NCI-H2107 (cell line): ENCODE measurements at places on chromosomes 7 and 10.

GRCh38 chr7:94451187-94451586 is 56.5 kb downstream of the COL1A2 start:
- no peak for DNase-seq

DNA sequence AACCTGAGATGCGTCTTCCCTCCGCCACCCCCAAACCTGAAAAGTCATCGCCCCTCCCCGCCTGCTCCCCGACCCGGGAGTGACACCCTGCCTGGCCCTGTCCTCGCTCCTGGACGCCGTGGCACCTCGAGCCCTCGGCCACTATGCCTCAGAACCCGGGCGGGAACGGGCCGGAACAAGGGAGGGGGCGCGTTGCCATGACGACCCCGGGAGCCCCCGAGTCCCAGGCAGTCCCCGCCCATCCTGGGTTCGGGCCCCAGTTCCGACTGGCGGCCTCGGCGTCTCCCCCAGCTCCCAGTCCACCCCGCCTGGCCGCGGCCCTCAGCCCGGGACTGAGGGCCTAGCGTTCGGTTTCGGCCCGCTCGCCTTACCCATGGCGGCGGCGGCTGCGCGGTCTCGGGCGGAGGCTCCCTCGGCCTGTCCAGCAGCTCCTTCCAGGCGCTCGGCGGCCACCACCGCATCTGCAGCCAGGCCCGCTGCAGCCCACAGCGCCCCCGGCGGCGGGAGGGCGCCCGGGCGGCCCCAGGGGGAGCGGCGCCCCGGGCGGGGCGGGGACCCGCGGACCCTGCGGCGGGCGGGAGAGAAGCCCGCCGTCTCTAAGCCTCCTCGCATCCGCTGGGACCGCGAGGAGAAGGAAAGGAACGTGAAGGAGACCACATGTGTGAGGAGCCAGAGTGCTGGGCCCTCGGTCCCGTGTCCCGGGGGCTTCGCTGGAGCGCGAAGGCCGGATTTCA is at the start of gene RUFY2:
Gene RUFY2 (minus strand): TSS at position 463 of the 734 bp plus-strand sequence. CDS start 88 bp downstream, at position 375.
- DNase-seq: peak; percentile 26

DNA sequence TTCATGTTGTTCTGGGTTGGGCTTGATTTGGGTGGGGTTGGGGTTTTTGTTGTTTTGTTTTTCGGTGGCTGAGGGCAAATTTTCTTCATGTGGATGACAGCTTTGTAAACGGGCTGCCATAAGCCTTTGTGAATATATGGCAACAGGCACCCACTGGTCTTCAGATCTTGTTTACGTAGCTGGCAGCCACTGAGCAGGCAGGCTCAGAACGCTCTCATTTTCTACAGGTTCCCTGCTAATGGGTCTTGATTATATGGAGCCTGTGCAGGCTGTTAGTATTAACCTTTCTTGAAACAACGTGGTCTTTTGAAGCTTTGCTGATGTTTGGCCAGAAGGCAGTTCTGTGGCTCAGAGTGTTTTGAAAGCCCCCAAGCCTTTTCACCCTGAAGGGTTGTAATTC is 199.7 kb downstream of the TNS3 start:
- DNase-seq: no peak

GRCh38 chr10:21144047-21144446 is 246.9 kb upstream of the NEBL start:
- no peak for DNase-seq

DNA sequence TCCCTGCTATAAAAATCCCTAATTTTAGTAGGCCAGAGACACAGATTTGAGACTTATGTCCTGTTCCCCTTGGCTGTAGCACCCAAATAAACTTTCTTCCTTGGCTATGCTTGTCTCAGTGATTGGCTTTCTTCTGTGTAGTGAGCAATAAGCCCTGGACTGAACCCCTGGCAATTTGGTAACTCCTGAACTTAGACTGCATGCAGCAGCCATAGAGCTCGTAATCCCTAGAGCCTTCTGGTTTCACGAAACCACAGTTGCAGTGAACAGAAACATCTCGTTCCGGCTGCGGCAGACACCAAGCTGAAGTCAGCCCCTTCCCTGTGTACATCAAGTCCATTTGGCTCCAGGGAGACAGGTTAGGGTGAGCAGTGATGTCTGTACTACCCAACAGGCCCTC is 172.2 kb downstream of the LYZL1 start:
- DNase-seq: no peak

- peak; percentile 8 for DNase-seq
These were observed 46.7 kb downstream of the TNS3 start for GRCh38 chr7:47535035-47535703.

DNA sequence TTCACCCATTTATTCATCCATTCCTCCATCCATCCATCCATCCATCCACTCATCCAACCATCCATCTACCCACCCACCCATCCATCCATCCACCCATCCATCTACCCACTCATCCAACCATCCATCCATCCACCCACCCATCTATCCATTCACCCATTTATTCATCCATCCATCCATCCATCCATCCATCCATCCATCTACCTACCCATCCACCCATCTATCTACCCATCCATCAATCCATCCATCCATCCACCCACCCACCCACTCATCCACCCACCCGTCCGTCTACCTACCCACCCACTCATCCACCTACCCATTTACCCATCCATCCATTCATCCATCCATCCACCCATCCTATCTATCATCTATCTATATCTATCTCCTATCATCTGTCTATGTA is 169.4 kb upstream of the SHH start:
- no peak for DNase-seq

DNA sequence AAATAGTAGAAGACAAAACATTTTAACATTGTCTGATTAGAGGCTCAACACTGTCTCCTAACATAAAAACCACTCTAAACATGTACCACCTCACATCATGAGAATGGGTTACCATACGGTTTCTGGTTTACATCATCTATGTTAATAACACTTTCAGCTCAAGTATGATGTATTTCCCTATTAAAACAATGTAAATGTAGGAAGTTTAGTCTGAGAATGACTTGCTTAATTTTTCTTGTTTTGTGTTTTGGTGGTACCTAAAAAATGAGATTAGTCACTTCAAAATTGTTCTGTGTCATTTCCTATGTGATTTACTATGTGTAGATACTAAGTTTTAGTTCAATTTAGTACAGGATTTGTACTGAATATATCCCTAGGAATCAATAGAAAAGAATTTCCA is 195.8 kb upstream of the SEMA3C start:
- no peak for DNase-seq
